ENCODE measurements at places on chromosomes 3 and 15.

GRCh38 chr3:31455524-31455923, 77.2 kb upstream of the STT3B start:
- no peak for DNase-seq

DNA sequence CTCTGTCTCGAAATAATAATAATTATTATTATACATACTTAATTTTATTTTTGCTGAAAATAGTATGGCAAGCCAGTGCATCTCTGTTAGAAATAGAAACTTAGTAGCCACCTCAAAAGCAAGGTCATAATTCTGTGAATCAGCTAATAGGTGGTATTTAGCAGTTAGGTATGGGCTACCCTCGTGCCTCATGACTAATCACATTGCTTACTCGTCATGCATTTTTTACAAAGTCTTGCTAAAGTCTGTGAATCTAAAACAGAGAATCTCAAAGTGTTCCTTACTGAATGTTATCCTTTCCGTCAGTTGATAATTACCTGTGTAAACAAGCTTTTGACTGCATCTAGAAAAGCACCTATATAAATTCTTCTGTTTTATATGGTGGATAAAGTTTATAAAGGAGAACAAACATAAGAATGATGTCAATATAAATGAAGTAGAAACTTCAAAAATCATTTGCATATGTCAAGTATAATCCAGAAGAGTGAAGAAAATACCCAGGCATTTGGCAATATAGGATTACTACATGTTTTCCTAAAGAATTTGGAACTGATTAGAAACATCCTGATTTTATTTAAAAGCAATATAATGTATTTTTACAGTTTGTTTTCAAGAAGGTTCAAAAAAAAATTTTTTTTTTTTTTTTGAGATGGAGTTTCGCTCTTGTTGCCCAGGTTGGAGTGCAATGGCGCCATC, 6.2 kb downstream of the PPARG start:
- DNase-seq = no peak

GRCh38 chr15:89946681-89947299, 34.0 kb upstream of the ARPIN start:
- no peak for DNase-seq

- DNase-seq = no peak
Measured at GRCh38 chr3:181892848-181893247, 181.1 kb downstream of the SOX2 start.

DNA sequence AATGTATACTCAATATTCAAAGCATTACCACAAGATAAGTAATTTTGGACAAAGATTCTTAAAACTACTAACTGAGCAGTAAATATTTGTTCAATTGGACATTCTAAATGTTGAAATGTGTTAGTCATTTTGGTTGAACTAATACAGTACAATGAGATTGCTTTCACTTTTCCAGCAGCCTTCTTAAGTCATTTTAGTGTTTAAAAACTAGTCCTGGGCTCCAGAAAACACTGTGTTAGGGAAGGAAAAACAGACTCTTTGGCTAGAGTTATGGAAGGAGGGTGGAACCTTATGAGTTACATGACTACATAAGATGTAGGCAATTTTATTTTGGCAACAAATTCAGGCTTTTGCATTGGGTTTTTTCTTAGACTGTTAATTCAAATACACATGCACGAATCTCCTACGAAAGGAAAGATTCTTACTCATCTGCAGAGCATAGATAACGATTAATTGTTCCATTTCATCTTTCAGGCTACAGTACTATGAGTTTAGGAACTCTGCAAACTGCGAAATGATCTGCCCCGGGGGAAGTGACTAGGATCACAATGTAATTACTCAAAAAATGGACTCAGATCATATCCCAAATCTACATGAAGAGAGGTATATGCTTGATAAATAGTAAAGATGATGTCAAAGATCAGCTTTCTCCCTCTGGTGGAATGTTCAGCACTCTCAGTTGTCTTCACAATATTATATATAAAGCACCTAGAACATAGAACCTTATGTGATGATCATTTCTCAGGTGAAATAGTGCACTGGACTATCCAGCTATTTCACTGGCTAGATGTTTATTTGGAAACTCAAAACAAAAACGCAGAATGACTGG, 492.8 kb upstream of the MDFIC2 start:
- DNase-seq = no peak

All from renal cortex interstitium (tissue), 15 donors.